ENCODE measurements at places on chromosomes 11 and 22.
A peak's percentile ranks its signal among the peaks of the same experiment; 100 is the strongest.

DNA sequence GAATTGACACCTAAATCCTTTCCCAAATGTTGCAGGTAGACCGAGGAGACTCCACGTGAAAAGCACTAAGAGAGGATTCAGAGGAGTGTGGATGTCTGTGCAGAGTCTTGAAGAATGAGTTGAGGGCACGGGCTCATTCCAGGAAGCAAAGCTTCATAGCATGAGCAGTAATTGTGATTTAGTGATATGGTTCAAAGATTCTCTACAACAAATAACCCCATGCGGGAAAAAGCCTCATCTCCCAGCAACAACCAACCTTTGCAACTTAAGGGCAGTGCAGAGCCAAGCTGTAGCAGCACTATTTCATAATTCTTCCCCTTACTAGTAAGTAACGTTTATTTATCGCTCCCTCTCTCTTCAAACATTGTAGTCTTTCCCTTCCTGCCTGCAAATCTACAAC is 87.5 kb upstream of the CLMP start:
- no peaks in the 10 kb centered on the region for H3K4me1 ChIP-seq
- DNase-seq = no peak
- H3K36me3 ChIP-seq = no peaks in the 10 kb centered on the region
- peaks cover 18% of the 10 kb centered on the region for H3K27me3 ChIP-seq

DNA sequence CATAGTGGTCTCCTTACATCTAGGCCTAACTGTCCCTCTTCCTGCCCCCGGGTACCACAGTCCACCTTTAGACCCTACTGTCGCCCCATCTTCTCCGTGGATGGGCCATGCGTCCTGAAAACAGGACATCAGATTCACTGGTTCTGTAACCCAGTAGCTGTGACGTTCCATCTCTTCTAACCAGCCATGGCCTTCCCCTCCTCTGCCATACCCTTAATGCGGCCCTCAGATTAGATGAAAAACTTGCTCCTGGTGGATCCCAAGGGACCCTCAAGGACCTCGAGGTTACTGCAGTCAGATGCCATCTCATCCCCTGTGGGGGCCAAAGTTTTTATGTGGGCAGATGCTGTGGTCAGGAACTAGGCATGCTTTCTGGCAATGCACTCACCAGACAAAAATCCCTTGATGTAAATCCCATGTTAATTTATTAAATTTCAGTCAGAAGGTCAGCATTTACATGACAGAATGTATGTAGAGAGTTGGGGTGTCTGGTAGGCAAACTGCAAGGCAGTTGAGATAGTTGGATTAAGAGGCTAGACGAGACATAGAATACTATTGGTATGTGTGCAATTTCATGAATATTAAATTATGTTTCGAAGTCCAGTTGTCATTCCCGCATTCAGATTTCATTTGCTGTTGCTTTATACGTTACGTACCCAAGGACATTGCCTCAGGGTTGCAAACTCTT is 64.3 kb downstream of the WNT11 start:
- DNase-seq = no peak
- peaks cover 6% of the 10 kb centered on the region for H3K36me3 ChIP-seq
- no peak overlapping the region for H3K4me3 ChIP-seq
- no peak overlapping the region for H3K27ac ChIP-seq

DNA sequence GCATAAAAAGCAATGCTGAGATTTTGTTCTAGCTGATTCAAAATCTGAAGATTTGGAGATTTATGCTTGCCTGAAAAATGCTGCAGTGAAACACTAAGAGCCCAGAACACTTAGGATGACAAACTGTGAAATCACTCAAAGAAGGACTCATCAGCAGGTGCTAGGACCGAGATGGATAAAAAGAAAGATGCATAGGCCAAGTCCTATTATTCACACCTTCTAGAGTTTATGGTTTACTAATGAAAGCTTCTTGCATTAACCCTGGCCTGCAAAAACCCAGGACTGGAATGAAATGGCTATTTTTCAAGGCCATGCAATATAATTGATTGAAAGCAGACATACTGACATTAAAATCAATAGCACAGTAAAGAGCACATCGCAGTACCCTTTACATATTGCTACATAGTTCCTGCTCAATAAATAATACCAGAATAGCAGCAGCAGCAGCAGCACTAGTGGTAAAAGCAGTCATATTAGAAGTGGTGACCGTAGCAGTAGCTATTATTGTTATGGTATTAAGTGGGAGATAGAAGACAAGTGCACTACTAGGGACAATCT is 161.7 kb downstream of the RAB38 start:
- H3K27me3 ChIP-seq = no peaks in the 10 kb centered on the region
- no peak overlapping the region for H3K4me3 ChIP-seq
- no peak overlapping the region for H3K27ac ChIP-seq
- no peak for DNase-seq
- H3K4me1 ChIP-seq = no peaks in the 10 kb centered on the region

- H3K27me3 ChIP-seq = no peaks in the 10 kb centered on the region
- peak; percentile 38 for DNase-seq
- H3K4me1 ChIP-seq = peaks cover 43% of the 10 kb centered on the region
- H3K4me3 ChIP-seq = no peak overlapping the region
Observed at GRCh38 chr11:63560506-63561180, 2.5 kb downstream of the PLAAT2 start.

GRCh38 chr11:90288212-90288821 is 65.5 kb upstream of the CHORDC1 start:
- H3K27ac ChIP-seq = no peak overlapping the region
- H3K4me3 ChIP-seq = no peak overlapping the region
- no peaks in the 10 kb centered on the region for H3K36me3 ChIP-seq
- no peaks in the 10 kb centered on the region for H3K4me1 ChIP-seq
- peaks cover 7% of the 10 kb centered on the region for H3K27me3 ChIP-seq

DNA sequence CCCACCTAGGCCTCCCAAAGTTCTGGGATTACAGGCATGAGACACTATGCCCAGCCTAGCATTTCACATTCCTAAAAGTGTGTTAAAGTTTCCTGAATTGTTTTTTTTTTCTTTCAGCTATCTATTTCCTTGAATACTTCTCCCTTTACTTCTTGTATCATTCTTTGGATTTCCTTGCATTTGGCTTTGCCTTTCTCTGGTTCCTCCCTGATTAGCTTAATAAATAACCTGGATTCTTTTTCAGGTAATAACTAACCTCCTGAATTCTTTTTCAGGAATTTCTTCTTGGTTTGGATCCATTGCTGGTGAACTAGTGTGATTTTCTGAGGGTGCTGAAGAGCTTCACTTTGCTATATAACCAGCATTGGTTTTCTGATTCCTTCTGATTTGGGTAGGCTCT is 47.9 kb downstream of the MRGPRX2 start:
- H3K4me1 ChIP-seq = no peaks in the 10 kb centered on the region
- H3K4me3 ChIP-seq = no peak overlapping the region
- DNase-seq = no peak
- no peak overlapping the region for H3K27ac ChIP-seq

DNA sequence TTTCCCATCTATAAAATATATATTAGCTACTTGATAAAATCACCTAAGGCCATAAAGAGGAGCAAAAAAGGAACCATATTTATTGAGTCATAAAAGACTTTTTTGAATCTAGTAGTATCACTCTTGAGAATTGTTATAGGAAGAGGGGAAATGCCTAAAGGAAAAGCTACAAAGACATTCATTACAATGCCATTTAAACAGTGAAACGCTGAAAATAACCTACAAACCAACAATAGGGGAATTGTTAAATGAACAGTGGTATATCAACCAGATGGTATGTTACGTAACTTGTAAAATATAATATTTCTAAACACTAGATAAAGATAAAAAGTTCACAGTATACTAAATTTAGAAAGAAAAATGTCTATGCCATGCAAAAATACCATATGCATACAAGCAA is 47.5 kb downstream of the FAM181B start:
- no peaks in the 10 kb centered on the region for H3K4me1 ChIP-seq
- no peak overlapping the region for H3K27ac ChIP-seq
- H3K4me3 ChIP-seq = no peak overlapping the region
- no peak for DNase-seq
- H3K36me3 ChIP-seq = no peaks in the 10 kb centered on the region

- no peaks in the 10 kb centered on the region for H3K36me3 ChIP-seq
- no peaks in the 10 kb centered on the region for H3K4me1 ChIP-seq
- no peak overlapping the region for H3K27ac ChIP-seq
- no peaks in the 10 kb centered on the region for H3K27me3 ChIP-seq
- no peak for DNase-seq
Observed at GRCh38 chr11:60932605-60933356, 8.5 kb downstream of the TMEM132A start.

DNA sequence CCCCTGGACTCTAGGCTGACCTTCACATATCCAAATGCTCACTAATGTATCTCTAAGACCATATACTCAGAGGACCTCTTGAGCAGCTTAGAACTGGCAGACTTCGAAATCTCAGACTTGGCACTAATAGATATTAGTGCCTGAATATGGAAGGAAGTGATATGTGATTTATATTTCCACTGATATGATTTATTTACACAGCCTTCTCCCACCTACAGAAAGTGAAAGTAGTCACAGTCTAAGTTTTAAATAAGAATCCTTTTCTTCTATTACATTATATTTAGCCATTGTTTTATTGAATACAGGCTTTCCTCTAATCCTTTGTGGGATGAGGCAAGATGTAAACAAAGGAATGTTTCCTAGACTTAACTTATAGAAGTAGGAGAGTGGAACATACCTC is 6.7 kb upstream of the NAV2 start:
- H3K4me3 ChIP-seq = no peak overlapping the region
- DNase-seq = no peak
- no peak overlapping the region for H3K27ac ChIP-seq
- H3K27me3 ChIP-seq = peaks cover 3% of the 10 kb centered on the region

DNA sequence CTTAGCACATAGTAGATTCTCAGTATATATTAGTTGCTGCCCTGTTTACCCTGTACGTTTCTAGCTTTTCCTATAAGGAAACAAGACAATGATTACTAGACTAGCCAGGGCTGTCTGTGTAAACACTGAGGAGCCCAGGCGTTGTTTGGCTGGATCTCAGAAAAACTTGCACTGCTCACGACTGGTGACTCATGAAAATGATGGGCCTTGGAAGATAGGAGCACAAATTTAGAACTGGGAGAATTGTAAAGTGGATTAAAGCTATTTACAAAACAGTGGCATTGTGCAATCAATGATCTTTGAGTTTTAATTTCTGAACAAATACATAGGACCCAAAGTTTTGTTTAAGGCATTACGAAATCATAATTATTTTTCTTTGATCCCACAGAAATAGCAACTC is 276.9 kb downstream of the FAM76B start:
- no peaks in the 10 kb centered on the region for H3K4me1 ChIP-seq
- no peak overlapping the region for H3K4me3 ChIP-seq
- H3K36me3 ChIP-seq = no peaks in the 10 kb centered on the region
- no peak for DNase-seq
- no peak overlapping the region for H3K27ac ChIP-seq

DNA sequence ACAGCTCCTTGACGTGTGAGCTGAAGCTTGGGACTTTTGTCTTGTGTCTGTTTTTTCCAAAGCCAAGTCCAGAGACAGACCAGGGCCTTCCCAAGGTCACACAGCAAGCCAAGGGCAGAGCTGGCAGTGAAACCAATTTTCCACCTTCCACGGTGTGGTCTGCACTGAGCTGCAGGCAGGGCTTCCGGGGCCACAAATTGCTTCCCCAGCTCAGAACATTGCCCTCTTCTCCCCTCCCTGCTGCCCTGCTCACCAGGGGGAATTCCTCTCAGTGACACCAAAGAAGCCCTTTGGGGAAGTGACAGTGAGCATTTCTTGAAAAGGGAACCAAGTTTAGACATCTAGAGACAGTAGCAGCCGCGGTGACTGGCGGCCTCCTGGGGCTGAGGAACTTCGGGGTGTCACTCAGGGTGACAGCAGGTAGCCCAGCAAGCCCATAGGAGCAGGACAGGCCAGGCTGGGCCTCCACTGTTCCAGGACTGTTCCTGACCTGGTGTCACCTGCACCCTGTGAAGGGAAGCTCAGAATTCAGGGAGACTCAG is 9.2 kb downstream of the FXYD2 start:
- peak overlapping the region; percentile 95 for H3K27ac ChIP-seq
- no peaks in the 10 kb centered on the region for H3K36me3 ChIP-seq
- DNase-seq = peak; percentile 92
- H3K27me3 ChIP-seq = no peaks in the 10 kb centered on the region
- peaks cover 58% of the 10 kb centered on the region for H3K4me1 ChIP-seq

DNA sequence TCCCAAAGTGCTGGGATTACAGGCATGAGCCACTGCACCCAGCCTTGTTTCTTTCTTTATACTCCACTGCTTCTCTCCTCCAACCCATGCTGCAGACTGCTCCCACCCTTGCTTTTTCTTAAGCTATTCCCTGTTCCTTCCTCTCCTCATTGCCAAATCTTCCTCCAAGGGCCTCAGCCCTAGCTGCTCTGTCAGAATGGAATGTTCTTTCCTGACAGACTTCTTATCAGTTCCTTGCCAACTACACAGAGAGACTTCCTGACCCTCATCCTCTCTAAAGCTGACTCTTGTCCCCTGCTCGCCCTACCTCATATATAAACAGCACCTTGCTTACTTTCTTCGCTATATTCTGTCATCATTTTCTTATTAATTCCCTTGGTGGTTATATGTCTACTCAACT is 16.9 kb upstream of the PIK3C2A start:
- H3K36me3 ChIP-seq = no peaks in the 10 kb centered on the region
- no peak overlapping the region for H3K27ac ChIP-seq
- H3K27me3 ChIP-seq = no peaks in the 10 kb centered on the region
- H3K4me1 ChIP-seq = no peaks in the 10 kb centered on the region
